ENCODE measurements at places on chromosomes 5 and 9.
A peak's percentile ranks its signal among the peaks of the same experiment; 100 is the strongest.

- DNase-seq, result no peak
These were observed 737 bp downstream of the RNF180 start for GRCh38 chr5:64166201-64166959.

GRCh38 chr5:148969291-148969690 lies 93.6 kb downstream of the SH3TC2 start:
- DNase-seq, result no peak

GRCh38 chr5:78560000-78560855 lies 88.3 kb downstream of the LHFPL2 start:
- DNase-seq, result no peak

GRCh38 chr5:126234563-126235195 lies 188.5 kb upstream of the GRAMD2B start:
- peak; percentile 55 for DNase-seq

- DNase-seq, result no peak
These were observed 218.9 kb downstream of the DIRAS2 start for GRCh38 chr9:90423661-90424193.

DNA sequence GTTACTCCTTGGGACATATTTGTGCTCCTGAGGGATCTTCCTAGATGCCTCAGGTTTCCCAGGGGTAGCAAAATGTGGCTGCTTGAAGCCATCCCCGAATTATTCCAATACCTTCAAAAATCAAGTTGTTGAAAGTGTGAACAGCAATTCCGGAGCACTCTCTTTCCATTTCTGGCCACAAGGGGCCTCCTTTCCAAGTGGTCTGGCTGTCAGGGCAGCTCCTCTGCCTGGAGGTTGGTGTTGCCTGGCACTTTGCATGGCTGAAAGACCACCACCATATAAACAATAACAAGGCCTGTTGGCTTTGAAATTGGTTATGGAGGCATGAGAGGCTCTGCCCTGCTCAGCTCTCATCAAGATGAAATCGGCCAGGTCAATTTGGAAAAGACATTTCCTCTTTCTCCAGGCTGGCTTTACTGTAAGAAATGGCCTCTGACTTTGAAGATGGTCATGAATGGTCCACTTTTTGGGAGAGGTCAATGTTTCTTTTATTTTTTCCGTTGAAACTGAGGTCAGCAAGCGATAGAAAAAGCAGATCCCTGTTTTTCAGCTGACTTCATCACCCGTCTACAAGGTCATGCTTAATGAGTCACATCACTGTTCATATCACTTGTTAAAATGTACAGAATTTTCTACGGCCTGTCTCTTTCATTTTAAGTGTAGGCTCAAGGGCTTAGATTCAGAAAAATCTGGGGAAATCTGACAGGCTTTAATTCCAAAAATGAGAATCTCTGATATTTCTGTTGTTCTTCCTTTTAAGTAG lies 481.1 kb upstream of the ZNF608 start:
- DNase-seq, result peak; percentile 62

DNA sequence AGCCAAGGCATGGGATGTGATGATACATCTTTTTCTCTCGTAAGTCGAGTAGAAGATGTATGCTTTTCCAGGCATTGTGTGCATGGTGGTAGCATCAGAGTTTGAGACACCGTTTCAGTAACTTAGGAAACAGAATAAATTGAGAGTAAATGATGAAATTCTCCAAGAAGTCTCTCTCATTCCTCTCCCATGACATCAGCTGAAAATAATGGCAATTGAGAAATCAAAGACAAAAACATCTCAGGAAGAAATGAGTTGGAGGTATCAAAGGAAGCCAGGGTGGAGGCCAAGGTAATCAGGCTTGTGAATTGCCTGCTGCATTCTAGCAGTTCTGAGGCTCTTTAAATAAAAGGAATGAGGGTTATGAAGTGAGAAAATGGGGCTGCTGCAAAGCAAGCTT lies 53.9 kb downstream of the SGCD start:
- no peak for DNase-seq

- DNase-seq, result no peak
These were observed 526.5 kb upstream of the NUDT12 start for GRCh38 chr5:104088876-104089778.

- no peak for DNase-seq
These were observed 139.1 kb upstream of the CLINT1 start for GRCh38 chr5:157997991-157998504.

- DNase-seq, result no peak
These were observed 729 bp upstream of the TMEM38B start for GRCh38 chr9:105693435-105694189.

- no peak for DNase-seq
These were observed 62.4 kb upstream of the IL7R start for GRCh38 chr5:35794328-35794619.

- no peak for DNase-seq
These were observed 83.7 kb downstream of the GALNT10 start for GRCh38 chr5:154273963-154274827.

DNA sequence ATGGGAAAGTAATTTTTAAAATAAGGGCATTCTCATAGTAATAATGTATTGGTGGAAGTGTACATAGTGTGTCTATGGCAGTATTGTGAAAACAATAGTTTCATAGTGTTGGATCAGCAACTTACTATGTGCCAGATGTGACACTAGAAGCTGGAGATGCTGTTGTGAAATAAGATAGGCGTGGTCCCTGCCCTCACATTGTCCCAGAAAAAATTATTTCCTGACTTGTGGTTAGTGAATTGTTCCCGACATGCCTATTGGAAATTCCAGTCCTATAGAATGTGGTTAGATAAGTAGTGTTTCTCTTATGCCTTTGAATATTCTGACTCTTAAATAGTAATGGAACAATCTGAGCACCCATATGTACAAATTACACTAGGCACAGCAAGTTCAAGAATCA lies 55.3 kb upstream of the MTAP start:
- DNase-seq, result no peak

GRCh38 chr9:81979196-81979595 lies 9.4 kb upstream of the SPATA31D1 start:
- no peak for DNase-seq

GRCh38 chr5:73233461-73234203 lies 60.6 kb downstream of the TMEM174 start:
- DNase-seq, result no peak

- peak; percentile 48 for DNase-seq
These were observed 764 bp downstream of the CAMLG start for GRCh38 chr5:134738963-134739661.

- no peak for DNase-seq
These were observed 78.0 kb downstream of the AMBP start for GRCh38 chr9:114000063-114000454.

DNA sequence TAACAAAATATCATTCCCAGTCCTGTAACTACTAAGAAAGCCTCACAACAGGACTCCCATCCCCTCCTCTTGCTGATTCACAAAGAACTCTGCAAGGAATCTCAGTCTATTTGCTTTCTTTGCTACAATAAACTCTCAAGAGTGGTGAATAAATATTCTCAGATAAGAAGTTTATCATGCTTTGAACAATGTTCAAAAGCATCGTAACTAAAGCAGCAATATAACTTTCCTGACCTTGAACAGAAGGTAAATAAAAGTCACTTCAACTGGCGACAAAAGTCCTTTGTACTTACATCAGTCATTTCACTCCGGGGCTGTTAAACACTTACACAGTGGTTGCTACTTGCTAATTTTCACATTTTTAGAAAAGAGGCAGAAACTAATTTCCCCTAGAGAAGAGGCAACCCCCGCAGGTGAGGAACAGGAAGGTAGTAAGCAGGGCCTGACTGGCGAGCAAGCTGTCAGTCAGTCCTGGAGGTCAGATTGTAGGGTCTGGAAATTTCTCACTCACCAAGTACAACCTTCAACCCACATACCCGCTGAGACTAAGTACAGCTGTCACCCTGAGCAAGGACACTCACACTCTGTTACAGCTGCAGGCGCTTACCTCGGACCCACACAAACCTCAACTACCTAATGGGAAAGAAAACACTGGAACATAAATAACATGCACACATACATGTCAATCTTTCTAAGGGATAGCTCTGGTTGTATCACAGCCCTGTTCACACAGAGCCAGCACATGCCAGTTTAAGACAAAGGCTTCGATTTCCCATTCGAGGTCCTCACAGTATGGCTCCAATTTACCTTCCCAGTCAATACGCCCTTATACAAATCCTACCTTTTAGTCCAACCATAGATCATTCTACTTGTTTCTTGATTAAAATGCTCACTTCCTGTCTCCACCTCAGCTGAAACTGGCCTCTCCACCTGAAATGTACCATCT lies 104.6 kb upstream of the RETREG1 start:
- DNase-seq, result peak; percentile 23

GRCh38 chr5:112986224-112986623 lies 9.6 kb downstream of the DCP2 start:
- DNase-seq, result no peak

GRCh38 chr9:106864373-106865143 lies 1.6 kb downstream of the ZNF462 start:
- DNase-seq, result no peak

GRCh38 chr5:165881259-165881658 lies 2375.8 kb downstream of the MAT2B start:
- no peak for DNase-seq

- DNase-seq, result no peak
These were observed 269.6 kb downstream of the CEMIP2 start for GRCh38 chr9:71498691-71499090.

- no peak for DNase-seq
These were observed 247.5 kb upstream of the TUT7 start for GRCh38 chr9:86601697-86602096.

GRCh38 chr5:176878906-176879662 lies 20.1 kb downstream of the HK3 start:
- DNase-seq, result no peak

GRCh38 chr5:66915531-66915930 lies 281.1 kb downstream of the CD180 start:
- DNase-seq, result no peak

- no peak for DNase-seq
These were observed 35.6 kb upstream of the NIM1K start for GRCh38 chr5:43156388-43156787.

- no peak for DNase-seq
These were observed 185.4 kb upstream of the SEMA6A start for GRCh38 chr5:116759860-116760640.
